Mesenteric fat pad (tissue), 1 donor: ENCODE measurements at places on chromosomes 4 and X. TPM values are rescaled to one million over a fixed set of nuclear protein-coding genes. Genes with fewer than 3 reads are reported as not detected.

NOX1 gene
- total RNA-seq: not detected

GPR50 gene
- total RNA-seq: not detected

TSPAN6 gene
- total RNA-seq: 34.7 TPM

KLB gene
- total RNA-seq: 7.4 TPM

PABPC1L2B gene
- not detected for total RNA-seq

USP17L22 gene
- total RNA-seq: not detected

STAP1 gene
- not detected for total RNA-seq

NPY1R gene
- total RNA-seq: 17.2 TPM

SLC38A5 gene
- total RNA-seq: 4.4 TPM

MAPK10 gene
- 38.9 TPM for total RNA-seq

DNAJB14 gene
- 45.6 TPM for total RNA-seq

CYBB gene
- 77.0 TPM for total RNA-seq

SHOX gene
- total RNA-seq: 0.10 TPM

NAP1L3 gene
- total RNA-seq: 0.67 TPM

DCHS2 gene
- total RNA-seq: 0.32 TPM

TRIM60 gene
- not detected for total RNA-seq

LUZP4 gene
- total RNA-seq: not detected

PABPC1L2A gene
- not detected for total RNA-seq

IL15 gene
- 5.1 TPM for total RNA-seq

MAGEA1 gene
- not detected for total RNA-seq

DUSP9 gene
- 0.39 TPM for total RNA-seq

RGN gene
- 4.6 TPM for total RNA-seq

UGT8 gene
- total RNA-seq: 0.13 TPM

TRPC3 gene
- total RNA-seq: 0.48 TPM

FAM114A1 gene
- total RNA-seq: 81.3 TPM

TLR10 gene
- total RNA-seq: 0.42 TPM

USP26 gene
- not detected for total RNA-seq

SMIM10L2A gene
- 0.39 TPM for total RNA-seq
